ENCODE measurements at places on chromosomes 13 and 19.

DNA sequence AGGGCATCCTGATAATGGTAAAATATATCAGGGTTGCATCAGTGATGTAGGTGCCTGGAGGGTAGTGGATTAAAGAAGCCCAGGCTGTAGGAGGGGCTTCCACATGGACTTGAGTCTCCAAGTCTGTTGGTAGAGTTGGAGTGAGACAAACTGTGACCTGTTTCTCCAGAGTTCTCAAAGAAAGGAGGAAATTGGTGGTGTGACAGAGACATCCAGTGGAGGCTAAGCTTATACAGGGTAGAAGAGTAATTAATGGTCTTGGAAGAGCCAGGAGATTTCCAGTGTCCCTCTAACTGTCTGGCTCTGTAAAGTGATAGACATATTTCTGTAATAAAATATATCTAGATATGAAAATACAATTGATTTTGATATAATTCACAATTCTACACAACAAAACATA, 61.1 kb downstream of the GPC5 start:
- no peak overlapping the region for H3K27ac ChIP-seq
- no peak overlapping the region for H3K4me3 ChIP-seq

- no peak for DNase-seq
- no peaks in the 10 kb centered on the region for H3K4me1 ChIP-seq
- no peaks in the 10 kb centered on the region for H3K36me3 ChIP-seq
- no peak overlapping the region for H3K27ac ChIP-seq
Measured at GRCh38 chr13:111949311-111949710, 117.6 kb upstream of the SOX1 start.

- H3K36me3 ChIP-seq, result no peaks in the 10 kb centered on the region
- H3K4me1 ChIP-seq, result no peaks in the 10 kb centered on the region
- DNase-seq, result no peak
Measured at GRCh38 chr13:36839281-36839680, 20.3 kb downstream of the RFXAP start.

GRCh38 chr13:85537601-85538000, 261.6 kb downstream of the SLITRK6 start:
- H3K27ac ChIP-seq, result no peak overlapping the region
- H3K4me3 ChIP-seq, result no peak overlapping the region
- no peaks in the 10 kb centered on the region for H3K27me3 ChIP-seq
- no peaks in the 10 kb centered on the region for H3K36me3 ChIP-seq
- no peaks in the 10 kb centered on the region for H3K4me1 ChIP-seq

GRCh38 chr13:39148513-39148961, 110.3 kb downstream of the NHLRC3 start:
- H3K36me3 ChIP-seq, result no peaks in the 10 kb centered on the region
- no peak for DNase-seq
- no peak overlapping the region for H3K4me3 ChIP-seq
- no peaks in the 10 kb centered on the region for H3K27me3 ChIP-seq

- H3K36me3 ChIP-seq, result no peaks in the 10 kb centered on the region
- no peaks in the 10 kb centered on the region for H3K27me3 ChIP-seq
- no peak for DNase-seq
- no peak overlapping the region for H3K4me3 ChIP-seq
Measured at GRCh38 chr13:47184321-47184720, 287.5 kb upstream of the HTR2A start.

- H3K27ac ChIP-seq, result no peak overlapping the region
- no peaks in the 10 kb centered on the region for H3K4me1 ChIP-seq
- no peaks in the 10 kb centered on the region for H3K27me3 ChIP-seq
- no peaks in the 10 kb centered on the region for H3K36me3 ChIP-seq
- no peak for DNase-seq
Measured at GRCh38 chr19:5193192-5193591, 147.4 kb downstream of the PTPRS start.

- peaks cover 10% of the 10 kb centered on the region for H3K36me3 ChIP-seq
- no peak overlapping the region for H3K4me3 ChIP-seq
- no peaks in the 10 kb centered on the region for H3K27me3 ChIP-seq
- no peak overlapping the region for H3K27ac ChIP-seq
- peaks cover 6% of the 10 kb centered on the region for H3K4me1 ChIP-seq
- DNase-seq, result no peak
Measured at GRCh38 chr19:49343123-49343522, 7.9 kb downstream of the CD37 start.

DNA sequence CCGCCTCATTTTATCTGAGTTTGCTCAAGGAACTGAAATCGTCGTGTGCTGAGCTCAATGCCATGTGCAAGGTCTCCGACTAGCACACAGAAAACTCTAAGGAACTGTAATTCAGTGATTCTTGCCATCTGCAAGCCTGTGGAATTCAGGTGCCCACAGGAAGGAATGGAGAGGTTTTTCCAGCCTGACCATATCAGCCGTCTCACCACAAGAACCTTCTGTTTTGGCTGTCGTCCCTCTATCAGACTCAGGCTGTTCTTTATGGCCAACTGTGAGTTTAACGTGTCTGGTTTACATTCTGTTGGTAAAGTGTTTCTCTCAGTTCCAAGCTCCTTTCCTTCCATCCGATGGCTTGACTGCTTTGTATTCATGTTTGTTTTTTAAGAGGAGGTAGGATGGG, 293.5 kb downstream of the SPRY2 start:
- H3K27ac ChIP-seq, result no peak overlapping the region
- no peaks in the 10 kb centered on the region for H3K27me3 ChIP-seq
- H3K4me1 ChIP-seq, result peaks cover 12% of the 10 kb centered on the region
- no peak overlapping the region for H3K4me3 ChIP-seq

DNA sequence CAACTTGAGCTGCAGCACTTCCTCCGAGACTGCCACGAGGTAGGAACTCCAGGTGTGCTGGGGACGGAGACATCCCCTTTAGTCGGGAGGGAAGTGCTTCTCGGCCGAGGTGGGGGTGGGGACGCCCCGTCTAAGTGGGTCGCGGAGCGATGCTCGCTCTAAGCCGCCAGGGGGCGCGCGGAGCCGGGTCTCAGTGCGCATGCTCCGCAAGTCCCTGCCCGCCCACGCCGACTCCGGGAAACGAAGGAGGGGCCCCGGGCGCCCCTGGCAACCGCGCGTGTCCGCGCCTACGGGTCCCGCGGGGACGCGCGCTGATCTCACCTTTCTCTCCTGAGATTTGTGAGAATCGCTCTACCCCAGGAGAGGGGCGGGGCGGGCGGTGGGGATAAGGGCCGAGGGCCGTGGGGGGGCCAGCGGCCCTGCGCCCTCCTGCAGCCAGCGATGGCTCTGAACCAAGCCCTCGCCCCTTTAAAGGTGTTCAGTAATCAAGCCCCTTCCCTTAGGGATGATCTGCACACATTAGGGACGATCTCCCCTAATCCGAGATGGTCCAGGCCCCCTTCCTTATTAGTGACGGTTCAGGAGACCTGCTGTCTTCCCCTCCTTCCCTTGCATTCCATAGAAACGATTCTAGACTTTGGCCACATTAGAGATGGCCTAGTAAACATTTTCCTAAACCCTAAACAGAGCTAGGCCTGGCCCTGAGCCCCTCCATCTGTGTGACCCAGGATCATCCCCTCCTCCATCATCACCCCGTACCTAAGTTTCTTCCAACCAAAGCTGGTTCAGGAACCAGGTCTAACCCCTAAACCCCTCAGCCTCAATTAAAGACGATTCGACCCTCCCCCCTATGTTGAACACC, 47.3 kb upstream of the SHKBP1 start:
- no peak overlapping the region for H3K27ac ChIP-seq
- H3K4me3 ChIP-seq, result peak overlapping the region; percentile 51
- peak; percentile 78 for DNase-seq
- H3K4me1 ChIP-seq, result no peaks in the 10 kb centered on the region
- no peaks in the 10 kb centered on the region for H3K27me3 ChIP-seq

- H3K27me3 ChIP-seq, result no peaks in the 10 kb centered on the region
- H3K27ac ChIP-seq, result peak overlapping the region; percentile 75
- H3K36me3 ChIP-seq, result peaks cover 2% of the 10 kb centered on the region
- H3K4me3 ChIP-seq, result no peak overlapping the region
- no peak for DNase-seq
Measured at GRCh38 chr19:34336781-34337271, 28.2 kb upstream of the GPI start.

- peaks cover 34% of the 10 kb centered on the region for H3K36me3 ChIP-seq
- H3K27ac ChIP-seq, result peak overlapping the region; percentile 99
- peaks cover 28% of the 10 kb centered on the region for H3K4me1 ChIP-seq
Measured at GRCh38 chr19:7618348-7618747, 11.0 kb downstream of the XAB2 start.

GRCh38 chr19:42538841-42539709, 10.8 kb upstream of the CEACAM1 start:
- no peaks in the 10 kb centered on the region for H3K27me3 ChIP-seq
- H3K4me1 ChIP-seq, result no peaks in the 10 kb centered on the region
- no peak overlapping the region for H3K4me3 ChIP-seq
- DNase-seq, result no peak
- H3K36me3 ChIP-seq, result no peaks in the 10 kb centered on the region

- no peaks in the 10 kb centered on the region for H3K36me3 ChIP-seq
- H3K4me3 ChIP-seq, result no peak overlapping the region
- no peak for DNase-seq
- no peaks in the 10 kb centered on the region for H3K4me1 ChIP-seq
Measured at GRCh38 chr13:65677906-65678305, 1552.2 kb downstream of the PCDH9 start.

GRCh38 chr13:25915840-25916518, 135.8 kb downstream of the SHISA2 start:
- no peaks in the 10 kb centered on the region for H3K36me3 ChIP-seq
- DNase-seq, result no peak
- no peaks in the 10 kb centered on the region for H3K27me3 ChIP-seq
- H3K4me3 ChIP-seq, result no peak overlapping the region
- H3K4me1 ChIP-seq, result no peaks in the 10 kb centered on the region

DNA sequence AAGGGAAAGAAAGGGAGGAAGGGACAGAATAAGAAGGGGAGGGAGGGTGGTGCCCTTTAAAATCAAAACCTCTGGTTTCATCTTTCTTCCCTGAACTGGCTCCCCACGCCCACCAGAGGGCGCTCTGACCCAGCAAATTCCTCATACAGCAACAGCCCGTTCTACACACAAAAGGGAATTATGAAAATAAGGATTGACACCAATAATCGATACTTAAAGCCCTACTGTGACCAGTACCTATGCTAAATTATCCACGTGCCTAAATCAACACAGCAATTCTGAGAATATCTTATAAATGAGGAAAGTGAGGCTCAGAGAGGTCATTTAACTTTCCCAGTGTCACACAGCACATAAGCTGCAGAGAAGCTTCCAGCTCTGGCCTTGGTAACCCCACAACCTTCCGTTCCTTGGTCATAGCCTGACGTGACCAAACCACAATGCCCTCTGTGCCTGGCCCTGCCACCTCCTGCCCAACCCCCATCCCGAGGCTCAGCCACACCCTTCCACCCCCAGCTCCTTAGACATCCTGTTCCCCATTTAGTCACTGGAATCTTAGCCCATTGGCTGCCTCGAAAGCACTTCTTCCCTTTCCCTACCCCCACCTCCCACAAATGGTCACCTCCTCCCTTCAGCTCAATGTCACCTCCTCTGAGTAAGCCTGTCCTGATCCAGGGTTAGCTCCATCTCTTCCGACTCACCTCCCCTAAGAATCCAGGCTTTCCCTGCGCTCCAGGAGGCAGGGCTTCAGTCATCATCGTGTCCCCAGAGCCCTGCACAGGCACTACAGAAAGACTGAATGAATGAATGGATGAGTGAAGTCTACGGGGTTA, 34.2 kb upstream of the PNMA8B start:
- peak; percentile 43 for DNase-seq
- no peaks in the 10 kb centered on the region for H3K4me1 ChIP-seq
- no peaks in the 10 kb centered on the region for H3K36me3 ChIP-seq
- no peak overlapping the region for H3K27ac ChIP-seq
- H3K4me3 ChIP-seq, result no peak overlapping the region

GRCh38 chr13:95447814-95448213, 104.7 kb upstream of the CLDN10 start:
- no peaks in the 10 kb centered on the region for H3K27me3 ChIP-seq
- no peak overlapping the region for H3K27ac ChIP-seq
- no peak for DNase-seq
